ENCODE measurements at places on chromosomes 16 and 17. TPM values are rescaled to one million over a fixed set of nuclear protein-coding genes. Genes with fewer than 3 reads are reported as not detected.

DNA sequence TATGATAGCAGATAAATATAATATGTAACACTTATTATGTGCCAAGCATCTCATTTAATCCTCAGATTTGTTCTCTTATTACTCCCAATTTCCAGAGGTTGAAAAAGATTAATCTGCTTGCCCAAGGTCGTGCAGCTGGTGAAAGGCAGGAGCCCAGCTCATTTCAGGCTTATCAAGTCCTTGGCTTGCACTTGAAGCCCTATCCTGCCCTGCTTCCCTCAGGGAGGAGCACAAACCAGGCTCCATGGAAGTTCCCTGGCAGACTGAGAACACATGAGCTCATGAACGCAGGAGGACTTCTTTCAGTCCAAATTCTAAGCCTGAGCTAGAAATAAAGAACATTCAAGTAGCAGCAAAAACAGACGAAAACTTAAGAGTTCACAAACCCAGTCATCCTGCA lies 74.8 kb downstream of the USP31 start:
- H3K27me3 ChIP-seq: no peaks in the 10 kb centered on the region
- H3K36me3 ChIP-seq: no peaks in the 10 kb centered on the region
- no peak overlapping the region for H3K4me3 ChIP-seq
- no peak for DNase-seq
- no peak overlapping the region for H3K27ac ChIP-seq

GRCh38 chr17:7136266-7136877 lies 21.8 kb upstream of the ASGR2 start:
- H3K27me3 ChIP-seq: no peaks in the 10 kb centered on the region
- peaks cover 42% of the 10 kb centered on the region for H3K4me1 ChIP-seq
- H3K27ac ChIP-seq: no peak overlapping the region
- H3K4me3 ChIP-seq: no peak overlapping the region

GRCh38 chr16:11841026-11841425 lies 10.3 kb downstream of the RSL1D1 start:
- H3K27me3 ChIP-seq: no peaks in the 10 kb centered on the region
- no peak for DNase-seq
- H3K4me1 ChIP-seq: no peaks in the 10 kb centered on the region
- no peaks in the 10 kb centered on the region for H3K36me3 ChIP-seq
- no peak overlapping the region for H3K27ac ChIP-seq

DNA sequence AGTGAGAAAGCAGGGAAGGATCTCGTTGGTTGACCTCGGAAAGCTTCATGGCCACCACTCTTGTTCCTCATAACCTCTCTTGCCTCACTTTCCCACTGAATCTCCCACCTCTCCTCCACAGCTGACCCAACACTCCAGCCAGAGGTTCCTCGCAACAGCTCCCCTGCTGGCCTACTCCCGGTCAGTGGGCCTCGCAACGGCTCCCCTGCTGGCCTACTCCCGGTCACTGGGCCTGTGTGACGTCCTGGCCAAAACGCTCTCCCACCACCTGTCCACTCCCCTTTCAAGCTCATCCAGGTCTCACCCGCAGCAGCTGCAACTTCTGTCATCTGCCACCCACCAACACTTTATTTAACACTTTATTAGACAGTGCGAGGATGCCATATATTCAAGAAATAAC lies 149.1 kb downstream of the VPS53 start:
- H3K27ac ChIP-seq: no peak overlapping the region
- peaks cover 7% of the 10 kb centered on the region for H3K4me1 ChIP-seq
- H3K36me3 ChIP-seq: no peaks in the 10 kb centered on the region
- no peaks in the 10 kb centered on the region for H3K27me3 ChIP-seq
- no peak for DNase-seq
- H3K4me3 ChIP-seq: no peak overlapping the region

DNA sequence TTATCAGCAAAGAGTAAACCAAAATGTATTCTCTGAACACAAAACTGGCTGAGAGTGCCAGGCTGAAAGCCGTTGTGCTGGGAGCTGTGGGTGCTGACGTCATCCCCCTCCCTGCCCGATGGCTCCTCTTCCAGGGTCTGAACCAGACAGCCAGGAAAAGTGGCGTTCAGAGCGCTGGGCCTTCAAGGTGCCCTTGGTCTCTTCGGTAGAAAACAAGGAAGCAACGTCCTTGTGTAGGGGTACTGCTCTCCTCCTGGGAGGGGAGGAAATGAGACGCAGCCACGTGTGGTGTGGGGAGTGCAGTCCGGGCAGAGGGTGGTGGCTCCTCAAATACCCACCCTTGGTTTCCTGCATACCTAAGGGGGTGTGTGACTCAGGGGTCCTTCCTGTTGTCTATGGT lies 394.7 kb downstream of the SEC14L1 start:
- no peak overlapping the region for H3K27ac ChIP-seq
- no peak for DNase-seq
- H3K4me3 ChIP-seq: no peak overlapping the region
- H3K27me3 ChIP-seq: peaks cover 19% of the 10 kb centered on the region
- H3K4me1 ChIP-seq: no peaks in the 10 kb centered on the region

The PRSS33 gene
- total RNA-seq: not detected

The KLHL10 gene
- not detected for total RNA-seq

GRCh38 chr17:57099165-57099564 lies 14.1 kb downstream of the AKAP1 start:
- no peak overlapping the region for H3K27ac ChIP-seq
- no peaks in the 10 kb centered on the region for H3K27me3 ChIP-seq
- no peak overlapping the region for H3K4me3 ChIP-seq
- H3K4me1 ChIP-seq: peaks cover 19% of the 10 kb centered on the region
